T follicular helper cell (primary cell): ENCODE measurements at places on chromosomes 5 and 9.

GRCh38 chr9:4397917-4398316, 92.4 kb upstream of the SLC1A1 start:
- no peak for DNase-seq

DNA sequence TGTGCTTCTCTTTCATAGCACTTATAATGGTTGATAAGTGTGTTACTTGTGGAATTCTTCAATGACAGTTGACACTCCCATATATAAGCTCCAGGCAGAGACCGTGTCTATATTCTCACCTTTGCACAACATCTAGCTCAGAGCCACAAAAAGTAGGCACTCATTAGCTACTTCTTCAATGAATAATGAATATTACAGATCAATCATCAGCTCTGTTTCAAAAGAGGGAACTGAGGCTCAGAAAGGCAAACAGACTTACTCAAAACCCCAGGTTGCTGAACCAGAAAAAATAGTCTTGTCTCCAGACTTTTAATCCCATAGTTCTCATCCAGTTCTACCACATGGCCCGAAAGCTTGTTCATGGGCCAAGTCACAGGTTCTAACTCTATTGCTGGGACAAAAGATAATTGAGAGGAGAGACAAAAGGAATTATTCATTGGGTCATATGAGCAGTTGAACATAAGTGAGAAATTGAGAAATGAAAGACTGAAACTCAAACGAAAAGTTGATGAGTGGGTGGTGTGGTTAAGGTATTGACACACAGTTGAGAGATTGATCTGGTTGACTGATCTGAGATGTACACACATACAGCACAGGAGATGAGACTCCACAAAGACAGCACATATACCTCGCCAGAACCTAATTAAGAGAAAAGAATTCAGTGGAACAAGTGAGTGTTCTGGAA, 381.6 kb downstream of the EFNA5 start:
- DNase-seq: no peak

- no peak for DNase-seq
Measured at GRCh38 chr9:84755380-84755779, 85.9 kb downstream of the NTRK2 start.

GRCh38 chr5:175027390-175027789, 303.0 kb downstream of the MSX2 start:
- no peak for DNase-seq

DNA sequence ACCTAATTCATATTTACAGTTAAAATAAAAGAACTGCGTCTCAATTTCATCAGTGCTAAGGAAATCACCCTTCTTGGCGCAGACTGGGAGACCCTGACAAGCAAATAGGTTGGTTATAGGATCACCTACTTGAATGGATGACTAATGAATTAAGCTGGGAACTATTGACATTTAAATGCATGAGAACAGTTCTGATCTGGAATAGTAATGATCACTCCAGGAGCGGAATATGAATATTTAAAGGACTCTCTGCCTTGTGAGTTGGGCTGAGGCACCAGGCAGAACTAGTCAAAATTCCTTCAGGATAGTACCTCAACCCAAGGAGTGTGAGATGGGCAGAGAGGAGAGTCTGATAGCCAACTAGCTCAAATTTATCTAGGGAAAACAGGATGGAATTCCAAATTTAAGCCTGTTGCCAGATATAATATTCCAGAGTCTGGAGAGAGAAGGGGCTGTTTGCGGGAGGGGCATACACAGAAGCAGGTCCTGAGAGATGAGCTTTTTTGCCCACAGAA, 364.4 kb downstream of the CSNK1G3 start:
- DNase-seq: no peak

GRCh38 chr5:34717426-34718327, 61.5 kb downstream of the RAI14 start:
- no peak for DNase-seq

GRCh38 chr5:87413343-87413645, 564 bp upstream of the CCNH start:
- no peak for DNase-seq

DNA sequence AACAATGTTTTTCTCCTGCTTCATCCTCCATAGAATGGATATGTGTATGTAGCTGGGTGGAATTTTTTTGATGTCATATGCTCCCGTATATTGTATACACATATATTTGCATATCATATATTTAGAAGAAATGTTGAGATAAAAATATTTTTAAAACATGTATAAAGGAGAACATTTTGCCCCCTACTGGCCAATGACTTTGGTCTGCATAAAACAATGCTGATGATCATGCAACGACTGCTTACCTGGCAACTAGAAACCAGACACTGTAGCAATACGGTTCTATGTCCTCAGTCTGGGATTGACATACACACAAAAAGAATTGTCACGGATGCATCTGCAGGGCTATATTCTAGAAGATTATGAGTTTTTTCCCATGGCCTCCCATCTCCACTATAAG, 503.6 kb downstream of the ELAVL2 start:
- DNase-seq: no peak

DNA sequence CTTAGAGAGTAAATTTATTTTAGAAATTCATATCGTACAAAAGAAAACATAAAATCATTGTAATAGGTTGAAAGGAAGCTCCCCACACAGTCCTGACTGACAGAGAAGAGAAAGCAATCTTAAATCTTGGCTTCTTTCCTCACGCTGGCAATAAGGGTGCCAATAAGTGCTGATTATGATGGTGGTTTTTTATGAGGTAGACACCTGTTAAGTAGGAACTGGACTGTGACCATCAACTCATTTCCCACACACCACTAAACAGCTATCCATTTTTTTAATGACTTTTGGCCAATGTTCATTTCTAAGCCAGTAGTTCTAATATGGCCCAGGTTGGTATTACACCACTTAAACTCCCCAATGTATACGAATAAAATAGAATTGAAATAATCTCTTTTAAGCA, 893.5 kb upstream of the NUDT12 start:
- DNase-seq: no peak

DNA sequence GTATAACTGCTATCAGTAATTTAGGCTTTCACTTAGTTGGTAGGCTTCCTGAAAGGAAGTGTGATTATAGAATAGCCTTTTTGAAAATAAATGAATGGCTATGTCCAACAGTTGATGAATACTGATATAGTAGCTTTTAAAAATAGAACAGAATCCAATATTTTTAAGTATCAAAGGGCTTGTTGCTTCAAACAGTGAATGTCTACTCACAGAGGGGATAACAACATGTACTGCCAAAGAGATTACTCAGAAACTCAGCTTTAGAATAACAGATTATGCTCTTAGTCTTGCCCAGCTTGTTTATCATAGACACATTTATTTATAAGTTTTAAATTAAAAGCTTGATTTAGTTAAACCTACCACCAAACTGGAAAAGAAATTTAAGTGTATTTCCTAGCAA, 132.6 kb downstream of the XRCC4 start:
- no peak for DNase-seq

GRCh38 chr5:124343451-124343867, 403.0 kb downstream of the ZNF608 start:
- DNase-seq: no peak

GRCh38 chr9:126507318-126508109, 106.2 kb upstream of the LMX1B start:
- no peak for DNase-seq

DNA sequence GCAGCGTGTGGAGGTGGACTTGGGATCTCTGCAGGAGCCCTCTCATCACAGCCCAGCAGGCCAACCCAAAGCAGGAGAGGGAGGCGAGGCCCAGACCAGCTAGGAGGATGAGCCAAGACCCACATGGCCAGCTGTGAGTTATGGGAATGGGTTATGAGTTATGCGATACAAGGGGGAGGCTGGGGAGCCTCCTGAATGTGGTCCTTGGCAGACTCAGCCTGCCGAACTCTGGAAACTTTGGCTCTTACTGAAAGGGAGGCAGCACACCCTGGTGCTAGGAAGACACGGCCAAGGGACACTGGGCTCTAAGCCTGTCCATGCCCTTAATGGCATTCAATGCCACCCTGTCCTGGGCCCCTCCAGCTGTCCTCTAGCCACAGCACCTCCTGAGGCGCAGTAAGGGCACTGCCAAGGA, 7.7 kb upstream of the VAV2 start:
- no peak for DNase-seq

- DNase-seq: no peak
Measured at GRCh38 chr5:66655395-66656324, 59.5 kb downstream of the MAST4 start.

- no peak for DNase-seq
Measured at GRCh38 chr5:122507581-122507980, 195.5 kb downstream of the SNCAIP start.

- no peak for DNase-seq
Measured at GRCh38 chr5:171589461-171589860, 170.0 kb downstream of the FGF18 start.

DNA sequence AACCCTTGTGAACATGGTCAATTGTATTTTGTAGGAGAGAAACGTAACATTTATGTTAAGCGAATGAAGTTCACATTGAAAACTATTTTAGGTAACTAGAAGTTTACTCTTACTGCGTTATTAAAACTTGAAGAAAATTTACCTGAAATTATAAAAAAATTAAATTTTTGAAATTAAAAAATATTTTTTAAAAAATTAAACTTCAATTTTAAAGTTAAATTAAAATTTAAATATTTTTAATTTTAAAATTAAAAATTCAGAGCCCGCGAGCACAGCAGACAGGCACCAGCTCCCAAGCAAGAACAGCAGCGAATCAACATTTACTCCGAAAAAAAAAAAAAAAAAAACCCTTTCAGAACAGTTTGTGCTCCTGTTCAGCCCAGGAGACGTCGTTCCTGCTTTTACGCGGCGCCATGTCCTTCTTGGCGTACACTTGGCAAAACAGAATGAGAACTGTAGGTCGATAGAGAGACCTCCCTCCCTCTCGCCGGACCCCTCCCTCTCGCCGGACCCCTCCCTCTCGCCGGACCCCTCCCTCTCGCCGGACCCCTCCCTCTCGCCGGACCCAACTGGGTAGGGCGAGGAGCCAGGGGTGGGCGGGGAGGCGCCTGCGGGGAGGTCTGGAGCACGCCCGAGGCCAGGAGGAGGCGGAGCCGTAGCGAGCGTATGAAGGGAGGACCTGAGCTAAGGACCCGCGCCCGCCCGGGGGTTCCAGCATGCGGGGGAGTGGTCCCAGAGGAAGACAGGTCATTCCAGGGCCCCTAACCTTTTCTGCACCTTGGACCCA, 235.8 kb downstream of the ROR2 start:
- DNase-seq: no peak

DNA sequence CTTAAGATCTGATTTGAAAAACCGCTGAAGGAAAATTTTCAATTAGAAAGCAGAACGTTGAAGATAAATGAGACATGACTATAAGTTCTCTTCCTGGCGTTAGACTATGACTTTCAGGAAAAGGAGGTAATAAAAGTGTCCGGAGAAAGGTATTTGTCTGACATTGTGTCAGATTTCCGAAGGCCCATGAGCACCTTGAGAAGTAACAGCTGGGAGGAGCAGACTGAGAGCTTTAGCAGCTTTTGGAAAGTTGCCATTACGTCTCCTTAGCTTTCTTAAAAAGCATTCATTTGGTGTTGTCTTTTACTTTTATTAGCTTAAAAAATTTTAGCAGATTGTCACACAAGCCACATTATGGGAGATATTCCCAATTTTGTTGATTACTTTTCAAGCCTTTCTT, 363.5 kb downstream of the NDUFS4 start:
- DNase-seq: no peak

GRCh38 chr9:130304116-130304515, 38.6 kb downstream of the HMCN2 start:
- DNase-seq: no peak

GRCh38 chr9:13279284-13280141, at the start of gene MPDZ:
TSS of gene MPDZ (minus strand) at chr9:13279692. CDS start at chr9:13250315, 29,377 bp downstream.
- no peak for DNase-seq

GRCh38 chr9:134213881-134214341, 49.5 kb upstream of the RNU6ATAC start:
- no peak for DNase-seq

GRCh38 chr9:72844440-72844768, 108.4 kb downstream of the ALDH1A1 start:
- no peak for DNase-seq

DNA sequence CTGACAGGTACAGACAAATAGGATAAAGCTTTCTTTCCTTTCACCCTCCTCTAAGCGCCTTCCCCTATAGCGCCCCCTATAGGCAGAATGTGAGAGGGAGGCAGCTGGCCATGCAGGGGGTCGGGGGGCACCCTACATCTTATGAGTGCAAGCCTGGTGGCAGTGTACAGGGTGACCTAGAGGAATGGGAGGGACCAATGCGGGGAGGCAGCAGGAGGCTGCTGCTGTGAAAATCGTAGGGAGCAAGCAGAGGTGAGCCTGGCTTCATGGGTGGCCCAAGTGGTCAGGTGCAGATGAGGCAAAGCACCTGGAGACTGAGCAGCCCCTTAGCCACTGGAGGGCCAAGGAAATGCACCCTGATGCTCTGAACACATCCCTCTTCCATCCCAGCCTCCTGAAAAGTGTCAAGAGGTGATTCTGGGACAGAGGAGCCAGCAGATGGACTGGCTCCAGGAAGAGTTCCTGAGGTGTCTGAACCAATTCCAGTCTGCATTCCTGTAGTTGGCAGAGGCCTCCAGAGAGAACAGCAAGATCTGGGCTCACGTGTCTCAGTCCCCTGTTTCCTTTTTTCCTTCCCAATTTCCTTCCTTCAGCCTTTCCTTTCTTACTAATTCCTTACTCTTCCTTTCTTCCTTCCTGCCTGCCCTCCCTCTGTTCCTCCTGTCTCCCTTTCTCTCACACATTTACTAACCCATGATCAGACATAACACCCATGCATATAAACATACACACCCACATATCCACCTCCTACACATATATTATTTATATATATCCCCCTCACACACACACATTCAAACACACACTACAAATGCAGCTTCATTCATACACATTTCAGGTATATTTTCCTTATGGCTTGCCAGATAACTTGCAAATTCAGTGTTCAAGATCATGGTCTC, 32.8 kb upstream of the GALNT10 start:
- DNase-seq: no peak

GRCh38 chr9:95852059-95853032, 23.1 kb upstream of the ERCC6L2 start:
- DNase-seq: no peak

DNA sequence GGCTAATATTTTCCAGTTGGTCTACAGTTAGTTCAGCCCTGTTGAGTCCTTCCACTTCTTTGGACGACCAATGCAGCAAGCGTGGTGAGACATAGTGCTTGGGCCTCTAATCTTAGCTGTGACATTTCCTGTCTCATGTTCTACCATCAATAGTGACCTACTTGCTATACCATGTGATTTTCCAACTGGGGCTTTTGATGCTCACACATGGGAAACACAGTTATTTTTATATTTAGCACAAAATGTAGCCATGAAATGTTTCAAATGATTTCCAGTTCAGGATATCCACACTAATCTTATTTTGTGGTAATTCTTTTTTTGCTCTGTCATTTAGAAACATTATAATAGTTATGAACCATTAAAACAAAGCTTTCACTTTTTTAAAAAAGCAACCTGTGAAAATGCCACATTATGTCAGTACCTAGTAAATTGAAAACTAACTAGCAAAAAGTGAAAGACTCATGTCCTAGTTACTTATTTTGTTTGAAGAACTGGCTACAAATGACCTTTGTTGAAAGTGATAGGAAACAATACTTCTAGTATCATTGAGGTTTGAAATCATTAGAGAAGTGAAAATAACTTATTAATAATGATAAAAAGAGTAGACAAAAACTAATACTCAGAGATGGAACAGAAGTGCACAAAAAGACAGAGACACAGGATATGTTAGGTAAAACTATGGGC, 18.3 kb downstream of the MARCHF3 start:
- no peak for DNase-seq

- no peak for DNase-seq
Measured at GRCh38 chr5:13553896-13554295, 390.6 kb downstream of the DNAH5 start.
